ENCODE measurements at places on chromosomes 6 and 20. TPM values are rescaled to one million over a fixed set of nuclear protein-coding genes. Genes with fewer than 3 reads are reported as not detected.

DEF6 gene
- total RNA-seq, result 10.2 TPM

CLDN20 gene
- total RNA-seq, result not detected

CST5 gene
- not detected for total RNA-seq

PRDM1 gene
- total RNA-seq, result 2.6 TPM

TMEM242 gene
- 1.6 TPM for total RNA-seq

BMP2 gene
- total RNA-seq, result 13.5 TPM

ZNF165 gene
- total RNA-seq, result 2.9 TPM

FRK gene
- total RNA-seq, result 9.1 TPM

ZNF311 gene
- not detected for total RNA-seq

GPR6 gene
- not detected for total RNA-seq

DEK gene
- total RNA-seq, result 72.9 TPM

All from body of pancreas (tissue), 4 donors.